ENCODE measurements at places on chromosomes 7 and 10. TPM values are rescaled to one million over a fixed set of nuclear protein-coding genes. Genes with fewer than 3 reads are reported as not detected.

GPR141 gene
- 2.0 TPM for total RNA-seq

PON1 gene
- total RNA-seq, result not detected

AMPH gene
- 5.3 TPM for total RNA-seq

AOAH gene
- 20.2 TPM for total RNA-seq
